ENCODE measurements at places on chromosomes 16 and 17. TPM values are rescaled to one million over a fixed set of nuclear protein-coding genes. Genes with fewer than 3 reads are reported as not detected.

KRTAP9-8 gene
- total RNA-seq = not detected

KRTAP1-1 gene
- not detected for total RNA-seq

TEKT5 gene
- total RNA-seq = not detected

ADAM11 gene
- under 0.01 TPM for total RNA-seq

RNF151 gene
- total RNA-seq = not detected

RNF222 gene
- total RNA-seq = not detected

EFCAB5 gene
- 0.78 TPM for total RNA-seq

EFCAB13 gene
- 4.0 TPM for total RNA-seq

DUS1L gene
- 54.8 TPM for total RNA-seq
